ENCODE measurements at places on chromosomes 16 and 17.

- DNase-seq, result no peak
Measured at GRCh38 chr16:89049484-89050118, 44.1 kb upstream of the ACSF3 start.

- DNase-seq, result no peak
Measured at GRCh38 chr16:85078226-85078625, 34.0 kb downstream of the CIBAR2 start.

GRCh38 chr17:73652886-73653480, 8.7 kb upstream of the SDK2 start:
- DNase-seq, result no peak

DNA sequence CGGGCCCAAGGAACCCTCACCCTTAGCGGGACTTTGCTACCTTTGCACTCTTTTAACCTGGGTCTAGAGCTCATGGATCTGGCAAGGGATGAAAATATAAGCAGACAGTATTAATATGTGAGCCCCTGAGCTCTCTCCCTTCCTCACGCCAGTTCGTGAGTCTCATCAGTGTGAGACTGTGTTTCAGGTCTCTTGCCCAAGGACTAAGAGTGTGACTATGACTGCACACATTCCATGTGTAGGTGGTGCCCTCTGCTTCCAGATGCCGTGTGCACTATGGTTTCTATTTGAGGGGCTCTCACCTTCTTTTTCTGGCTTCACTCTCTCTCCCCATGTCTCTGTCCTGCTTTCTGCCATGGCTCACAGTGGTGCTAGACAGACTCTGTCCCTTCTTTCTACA, 40.5 kb downstream of the DHRS7B start:
- no peak for DNase-seq

GRCh38 chr16:57825298-57826044, 23.2 kb upstream of the KIFC3 start:
- DNase-seq, result no peak

DNA sequence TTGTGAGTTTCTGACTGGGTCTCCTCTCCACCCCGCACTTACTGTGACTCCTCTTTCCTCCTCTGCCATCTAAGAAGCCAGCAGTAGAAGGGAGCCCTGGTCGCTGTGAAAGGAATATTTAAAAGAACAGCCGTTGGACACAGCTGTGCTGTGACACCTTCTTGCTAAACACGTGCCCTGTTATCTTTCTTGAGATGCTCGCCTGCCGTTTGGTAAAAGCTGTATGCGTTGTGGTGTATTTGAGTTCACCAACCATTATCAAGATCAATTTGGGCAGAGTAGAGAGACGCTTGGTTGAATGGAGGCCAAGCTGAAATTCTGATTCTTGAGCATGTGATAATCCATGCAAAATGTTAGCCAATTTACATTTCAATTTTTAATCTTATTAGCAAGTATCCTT, 3.8 kb downstream of the GID4 start:
- DNase-seq, result no peak

GRCh38 chr17:16003841-16004240, 4.2 kb downstream of the TTC19 start:
- DNase-seq, result no peak

- peak; percentile 61 for DNase-seq
Measured at GRCh38 chr17:78842881-78843565, 2.4 kb upstream of the USP36 start.

GRCh38 chr16:2852003-2852730, 5.8 kb downstream of the PRSS22 start:
- DNase-seq, result no peak

GRCh38 chr17:72588961-72589360, 468.1 kb downstream of the SOX9 start:
- DNase-seq, result peak; percentile 27

GRCh38 chr17:43952724-43953666, 745 bp downstream of the PYY start:
- no peak for DNase-seq

DNA sequence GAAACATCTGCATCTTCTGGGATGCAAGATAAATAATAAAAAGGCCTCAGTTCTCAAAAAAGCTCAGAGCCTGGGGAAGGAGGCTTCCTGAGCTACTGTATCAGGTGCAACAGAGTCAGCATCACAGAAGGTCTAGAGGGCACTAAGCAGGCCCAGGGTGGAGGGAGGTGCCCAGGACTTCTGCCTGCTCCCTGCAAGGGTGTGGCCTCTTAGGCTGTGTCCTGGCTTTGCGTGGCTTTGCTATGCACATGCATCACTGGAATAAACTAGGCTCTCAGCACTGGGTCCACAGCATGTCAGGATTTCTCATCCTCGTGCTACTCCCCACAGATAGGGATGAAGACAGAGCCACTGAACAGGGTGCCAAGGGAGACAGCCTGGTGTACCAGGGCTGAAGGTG, 25.5 kb downstream of the CDK5R1 start:
- DNase-seq, result no peak
